Ovary (tissue), 10 donors: ENCODE measurements at places on chromosomes 2 and 18. TPM values are rescaled to one million over a fixed set of nuclear protein-coding genes. Genes with fewer than 3 reads are reported as not detected.

DNA sequence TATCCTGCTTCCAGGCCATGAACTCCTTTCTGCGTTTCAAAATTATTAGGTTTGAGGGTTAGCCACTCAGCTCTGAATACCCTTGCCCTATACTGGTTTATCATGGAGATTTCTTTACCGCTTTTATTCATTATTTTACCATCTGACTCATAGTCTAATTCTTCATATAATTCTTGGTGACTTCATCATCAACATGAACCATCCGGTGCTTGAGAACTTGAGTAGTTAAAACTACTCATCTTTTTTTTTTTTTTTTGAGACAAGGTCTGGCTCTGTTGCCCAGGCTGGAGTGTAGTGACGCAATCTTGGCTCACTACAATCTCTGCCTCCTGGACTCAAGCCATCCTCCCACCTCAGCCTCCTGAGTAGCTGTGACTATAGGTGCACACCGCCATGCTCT is 94.2 kb upstream of the LHCGR start:
- no peak for DNase-seq
- H3K4me1 ChIP-seq = peaks cover 2% of the 10 kb centered on the region
- no peaks in the 10 kb centered on the region for H3K27me3 ChIP-seq
- no peak overlapping the region for H3K4me3 ChIP-seq
- no peak overlapping the region for H3K27ac ChIP-seq
- H3K36me3 ChIP-seq = no peaks in the 10 kb centered on the region

GRCh38 chr2:240403396-240404104 is 31.9 kb upstream of the GPC1 start:
- DNase-seq = peak; percentile 7
- H3K27me3 ChIP-seq = no peaks in the 10 kb centered on the region
- H3K4me1 ChIP-seq = no peaks in the 10 kb centered on the region
- no peak overlapping the region for H3K4me3 ChIP-seq
- no peak overlapping the region for H3K27ac ChIP-seq
- no peaks in the 10 kb centered on the region for H3K36me3 ChIP-seq

DNA sequence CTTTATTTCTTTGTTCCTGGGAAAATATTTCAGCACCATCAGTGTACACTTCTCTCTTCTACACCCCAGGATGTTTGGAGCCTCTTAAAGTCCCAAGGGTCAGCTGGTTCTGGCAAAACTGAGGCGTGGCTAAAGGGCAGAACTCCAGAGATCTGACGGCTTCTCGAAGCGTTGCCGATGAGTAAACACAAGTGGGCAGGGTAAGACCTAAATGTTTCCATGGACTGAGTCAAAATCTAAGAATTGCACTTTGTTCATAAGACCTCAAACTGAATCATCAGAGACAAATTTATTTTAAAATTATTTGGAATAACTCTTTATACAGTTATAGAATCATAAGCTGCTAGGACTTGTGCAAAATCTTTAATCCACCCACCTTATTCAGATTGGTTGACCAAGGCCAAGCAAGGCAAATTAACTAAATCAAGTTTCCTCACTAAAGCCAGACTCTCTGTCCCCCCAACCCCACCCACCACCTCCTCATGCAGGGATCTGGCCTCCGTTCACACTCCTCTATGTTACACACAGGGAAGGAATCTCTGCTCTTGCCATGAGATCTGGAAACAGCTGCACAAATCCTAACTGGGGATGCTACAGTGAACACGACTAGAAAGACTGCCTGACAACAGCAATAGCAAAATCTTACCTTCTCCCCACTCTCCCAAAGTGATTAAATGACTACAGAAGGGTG is 342.6 kb upstream of the KLHL29 start:
- H3K4me1 ChIP-seq = no peaks in the 10 kb centered on the region
- H3K36me3 ChIP-seq = no peaks in the 10 kb centered on the region
- H3K27ac ChIP-seq = no peak overlapping the region
- no peak overlapping the region for H3K4me3 ChIP-seq

GRCh38 chr2:233242231-233242927 is 9.1 kb upstream of the ATG16L1 start:
- no peak overlapping the region for H3K4me3 ChIP-seq
- no peaks in the 10 kb centered on the region for H3K36me3 ChIP-seq
- H3K4me1 ChIP-seq = no peaks in the 10 kb centered on the region
- DNase-seq = no peak

DNA sequence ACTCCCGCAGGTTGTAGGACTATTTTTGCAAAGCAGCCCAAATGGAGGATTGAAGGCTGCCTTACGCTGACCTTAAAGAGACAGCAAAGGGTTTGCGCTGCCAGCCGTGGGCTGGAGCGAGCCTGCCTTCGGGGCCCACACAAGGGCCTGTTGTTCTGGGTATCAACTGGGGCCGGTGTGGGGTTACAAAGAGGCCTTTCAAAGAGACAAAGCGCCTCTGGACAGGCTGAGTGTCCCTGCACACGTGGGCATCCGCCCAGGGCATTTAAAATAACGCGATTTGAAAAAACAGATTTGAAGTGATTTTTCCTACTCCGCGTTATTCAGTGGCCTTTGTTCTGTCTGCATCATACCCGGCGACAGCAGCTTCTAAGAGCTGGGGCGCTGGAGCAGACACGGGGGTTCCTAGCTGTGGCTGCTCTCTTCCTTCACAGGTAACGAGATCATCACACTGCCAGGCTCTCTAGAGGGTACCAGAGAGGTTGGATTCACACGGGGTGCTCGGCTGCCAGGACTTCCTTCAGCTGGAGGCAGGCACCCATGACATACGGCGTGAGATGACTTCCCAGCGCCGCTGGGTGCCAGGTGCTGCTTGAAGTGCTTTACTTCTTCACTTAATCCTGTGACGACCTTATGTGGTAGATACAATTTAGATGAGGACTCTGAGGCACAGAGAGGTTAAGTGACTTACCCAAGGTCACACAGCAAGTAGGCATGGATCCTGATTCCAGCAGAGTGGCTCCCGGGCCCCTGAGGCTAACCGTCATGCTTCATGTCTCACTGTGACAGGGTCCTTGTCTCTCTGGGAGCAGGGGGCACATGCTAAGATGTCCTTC is 32.2 kb downstream of the MAL start:
- no peak overlapping the region for H3K27ac ChIP-seq
- no peaks in the 10 kb centered on the region for H3K4me1 ChIP-seq
- no peak for DNase-seq
- H3K36me3 ChIP-seq = no peaks in the 10 kb centered on the region
- H3K27me3 ChIP-seq = no peaks in the 10 kb centered on the region

GRCh38 chr2:74704216-74704615 is 50.2 kb downstream of the SEMA4F start:
- H3K4me1 ChIP-seq = no peaks in the 10 kb centered on the region
- no peak overlapping the region for H3K4me3 ChIP-seq
- no peaks in the 10 kb centered on the region for H3K27me3 ChIP-seq
- no peaks in the 10 kb centered on the region for H3K36me3 ChIP-seq
- no peak for DNase-seq

DNA sequence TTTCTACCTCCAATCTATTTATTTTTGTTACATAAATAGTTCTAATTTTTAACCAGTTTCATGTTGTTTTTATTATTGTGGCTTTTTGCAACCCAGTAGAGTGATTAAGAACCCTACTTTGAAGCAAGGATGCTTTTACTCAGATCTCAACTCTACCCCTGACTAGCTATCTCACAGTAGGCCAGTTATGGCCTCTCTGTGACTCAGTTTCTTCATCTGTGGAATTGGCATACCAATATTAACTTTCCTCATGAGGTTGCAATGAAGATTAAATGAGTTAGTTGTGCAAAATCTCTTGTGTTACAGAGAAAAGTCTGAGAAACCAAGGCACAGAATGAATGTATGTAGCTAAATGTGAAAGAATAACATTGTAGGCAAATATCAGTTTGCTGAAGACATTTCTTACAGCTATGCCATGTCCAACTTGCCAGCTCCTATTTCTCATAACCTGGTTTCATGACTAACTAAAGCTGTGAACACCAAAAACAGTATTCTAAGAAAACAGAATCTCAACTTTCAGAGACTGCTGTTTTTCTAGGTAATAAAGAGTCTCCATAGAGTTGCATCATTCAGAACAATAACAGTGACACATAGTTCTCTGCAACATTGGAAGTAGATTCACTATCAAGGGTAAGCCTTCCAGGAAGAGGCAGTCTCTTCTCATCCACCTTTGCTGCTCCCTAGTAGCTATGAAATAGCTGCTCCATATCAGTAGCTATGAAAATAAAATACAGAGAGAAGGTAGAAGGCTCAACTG is 33.2 kb upstream of the CYTIP start:
- DNase-seq = no peak
- no peaks in the 10 kb centered on the region for H3K36me3 ChIP-seq
- no peak overlapping the region for H3K4me3 ChIP-seq
- no peaks in the 10 kb centered on the region for H3K27me3 ChIP-seq
- no peaks in the 10 kb centered on the region for H3K4me1 ChIP-seq

DNA sequence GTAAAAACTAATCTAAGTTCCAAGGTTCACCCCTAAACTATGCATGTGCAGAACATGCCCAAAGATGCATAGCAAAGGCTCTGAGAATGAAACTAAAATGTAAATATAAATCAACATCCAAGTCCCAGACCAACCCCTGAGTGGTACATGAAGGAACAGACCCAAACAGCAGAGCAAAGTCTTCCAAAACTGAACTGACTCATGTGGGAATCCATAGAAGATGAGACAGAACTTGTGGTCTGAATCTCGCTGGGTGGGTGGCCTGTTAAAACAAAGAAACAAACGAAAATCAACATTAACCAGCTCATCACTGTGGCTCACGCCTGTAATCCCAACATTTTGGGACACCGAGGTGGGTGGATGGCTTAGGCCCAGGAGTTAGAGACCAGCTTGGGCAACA is 29.5 kb upstream of the ATRAID start:
- no peaks in the 10 kb centered on the region for H3K27me3 ChIP-seq
- H3K27ac ChIP-seq = no peak overlapping the region
- no peaks in the 10 kb centered on the region for H3K36me3 ChIP-seq
- DNase-seq = no peak
- no peak overlapping the region for H3K4me3 ChIP-seq

DNA sequence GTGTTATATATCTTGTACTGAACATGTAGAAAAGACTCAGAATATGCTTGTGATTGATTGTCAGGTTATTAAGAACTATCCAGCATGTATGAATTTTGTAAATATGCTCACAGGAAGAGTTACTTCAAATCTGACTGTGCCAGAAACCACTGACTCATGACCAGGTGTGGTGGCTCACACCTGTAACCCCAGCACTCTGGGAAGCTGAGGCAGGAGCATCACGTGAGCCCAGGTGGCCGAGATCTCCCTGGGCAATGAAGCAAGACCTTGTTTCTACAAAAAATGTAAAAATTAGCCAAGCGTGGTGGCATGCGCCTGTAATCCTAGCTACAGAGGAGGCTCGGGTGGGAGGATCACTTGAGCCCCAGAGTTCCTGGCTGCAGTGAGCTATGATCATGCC is 126.6 kb downstream of the COMMD1 start:
- H3K27me3 ChIP-seq = no peaks in the 10 kb centered on the region
- H3K4me1 ChIP-seq = no peaks in the 10 kb centered on the region
- DNase-seq = no peak
- H3K36me3 ChIP-seq = no peaks in the 10 kb centered on the region
- H3K4me3 ChIP-seq = no peak overlapping the region

DNA sequence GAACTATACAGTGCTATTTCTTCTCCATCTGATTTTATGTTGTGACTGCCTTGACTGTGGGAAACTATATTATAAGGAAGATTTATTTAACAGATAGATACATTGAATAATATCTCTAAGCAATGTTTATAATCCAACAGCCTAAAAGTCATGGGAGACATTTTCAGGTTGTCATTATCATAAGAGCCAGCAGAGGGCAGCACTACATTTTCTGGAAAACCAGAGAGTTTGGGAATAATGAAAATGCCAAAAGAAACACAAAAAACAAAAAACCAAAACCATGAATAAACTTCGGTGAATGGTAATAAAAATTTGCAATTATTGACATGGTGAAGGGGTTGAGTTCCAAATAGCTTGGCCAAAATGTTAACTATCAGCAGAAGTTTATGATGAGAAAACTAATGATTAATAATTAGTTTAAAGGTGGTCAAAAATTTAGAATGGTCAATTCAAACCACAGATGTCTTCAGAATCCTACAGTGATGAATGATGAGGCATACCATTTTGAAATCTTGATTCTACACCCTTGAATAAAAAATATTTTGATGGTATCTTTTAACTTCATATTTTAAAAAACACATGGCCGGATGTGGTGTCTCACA is 4.7 kb downstream of the EEF1B2 start:
- DNase-seq = no peak
- no peak overlapping the region for H3K4me3 ChIP-seq
- H3K4me1 ChIP-seq = peaks cover 5% of the 10 kb centered on the region
- no peaks in the 10 kb centered on the region for H3K27me3 ChIP-seq
- H3K36me3 ChIP-seq = no peaks in the 10 kb centered on the region

DNA sequence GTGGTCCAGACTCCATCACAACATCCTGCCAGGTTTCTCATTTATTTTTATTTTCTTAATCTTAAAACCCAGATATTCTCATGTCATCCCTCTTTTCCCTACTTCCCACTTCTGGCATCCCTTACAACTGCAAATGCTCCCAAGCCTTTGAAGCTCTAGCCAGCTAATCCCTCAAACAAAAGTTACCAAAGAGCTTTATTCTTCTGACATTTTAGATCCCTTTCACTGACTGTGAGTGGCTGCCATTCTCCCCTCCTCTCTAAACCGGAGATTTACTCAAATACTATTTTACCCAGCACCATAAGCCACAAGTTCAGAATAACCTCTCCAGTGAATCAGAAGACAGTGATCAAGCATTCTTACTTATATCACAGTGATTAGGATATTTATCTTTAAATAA is 569.0 kb upstream of the SYT4 start:
- H3K27me3 ChIP-seq = no peaks in the 10 kb centered on the region
- H3K27ac ChIP-seq = no peak overlapping the region
- no peaks in the 10 kb centered on the region for H3K4me1 ChIP-seq
- H3K36me3 ChIP-seq = no peaks in the 10 kb centered on the region

- no peaks in the 10 kb centered on the region for H3K36me3 ChIP-seq
- H3K4me3 ChIP-seq = no peak overlapping the region
- H3K27ac ChIP-seq = no peak overlapping the region
- no peak for DNase-seq
- H3K4me1 ChIP-seq = no peaks in the 10 kb centered on the region
Observed at GRCh38 chr2:174461221-174461620, 25.6 kb downstream of the GPR155 start.

DNA sequence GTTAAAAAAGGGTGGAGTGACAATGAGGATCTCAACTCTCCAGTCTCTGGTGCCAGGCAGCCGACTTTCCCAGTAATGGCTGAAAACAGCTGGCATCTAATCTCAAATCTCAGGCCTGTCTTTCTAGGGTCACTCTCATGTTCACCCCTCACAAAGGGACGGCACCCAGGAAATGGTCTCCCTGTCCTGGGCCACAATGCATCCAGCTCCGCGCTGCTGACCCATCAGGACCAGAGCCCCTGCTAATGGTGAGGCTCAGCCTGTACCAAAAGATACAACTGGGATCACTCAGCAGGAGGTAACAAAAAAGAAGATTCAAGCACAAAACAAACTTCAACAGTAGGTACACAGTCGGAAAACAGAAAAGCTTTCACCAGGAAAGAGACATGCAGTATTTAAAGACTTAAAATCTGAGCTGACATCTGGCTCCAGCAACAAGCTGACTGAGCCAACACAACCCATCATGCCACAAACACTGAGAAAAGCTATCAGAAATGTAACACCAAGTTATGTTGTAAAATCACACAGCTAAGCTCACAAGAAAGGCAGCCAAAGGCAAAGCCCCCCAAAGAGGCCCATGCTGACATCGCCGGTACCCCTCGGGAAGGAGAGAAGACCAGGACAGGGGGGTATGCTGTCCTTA is 13.6 kb upstream of the KIDINS220 start:
- H3K27ac ChIP-seq = no peak overlapping the region
- no peak overlapping the region for H3K4me3 ChIP-seq
- no peaks in the 10 kb centered on the region for H3K4me1 ChIP-seq

Gene ROCK2
- 55.6 TPM for total RNA-seq

Gene RAB6C
- total RNA-seq = not detected

Gene TRIM43
- not detected for total RNA-seq

Gene CNGA3
- not detected for total RNA-seq

Gene KCNF1
- not detected for total RNA-seq

Gene CCDC85A
- 0.35 TPM for total RNA-seq
